NCI-H2081 (cell line): ENCODE measurements at places on chromosomes 12 and 14.

GRCh38 chr14:50822501-50823042 lies 8.4 kb downstream of the NIN start:
- no peak for DNase-seq

DNA sequence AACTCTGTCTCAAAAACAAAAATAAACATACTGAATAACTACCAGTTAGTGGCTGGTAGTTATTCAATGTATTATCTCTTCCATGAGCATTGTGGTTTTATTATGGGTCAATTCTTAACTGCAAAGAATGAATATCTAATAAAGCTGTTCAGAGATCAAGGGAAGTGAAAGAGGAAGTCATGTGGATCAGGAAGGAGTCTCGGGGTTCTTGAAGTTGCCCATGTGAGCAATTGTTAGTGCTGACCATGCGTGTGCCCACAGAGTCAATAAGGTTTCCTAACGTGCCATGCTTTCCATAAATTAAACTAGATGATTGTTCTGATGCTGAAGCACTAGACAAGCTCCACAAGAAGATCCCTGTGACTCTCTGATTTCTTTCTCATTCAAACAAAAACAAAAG lies 136.5 kb upstream of the CPSF6 start:
- DNase-seq = no peak

GRCh38 chr14:95011445-95012006 lies 145.8 kb downstream of the DICER1 start:
- DNase-seq = no peak

- no peak for DNase-seq
Measured at GRCh38 chr12:89138048-89138852, 214.1 kb downstream of the DUSP6 start.

DNA sequence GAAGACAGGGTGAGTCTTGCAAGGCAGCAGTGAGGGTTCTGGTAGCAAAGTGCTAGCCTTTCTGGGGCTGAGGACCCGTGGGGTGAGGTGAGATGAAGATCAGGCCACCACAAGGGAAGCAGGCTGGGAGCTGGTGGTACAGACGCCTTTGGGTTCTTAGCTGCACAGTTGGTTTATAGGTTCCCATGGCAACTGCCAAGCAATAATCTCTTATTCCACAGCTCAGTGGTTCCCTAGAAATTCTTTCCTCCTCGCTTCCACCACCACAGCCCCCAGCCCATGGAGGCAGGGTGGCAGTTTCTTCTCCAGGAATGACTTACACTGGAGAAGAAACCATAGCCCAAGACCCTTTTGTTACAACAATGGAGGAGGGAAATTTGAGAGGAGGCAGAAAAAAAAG lies 82.1 kb downstream of the CMKLR1 start:
- no peak for DNase-seq

GRCh38 chr12:80299976-80300375 lies 144.1 kb upstream of the PTPRQ start:
- DNase-seq = no peak

GRCh38 chr12:55686366-55687010 lies 21.2 kb downstream of the ITGA7 start:
- no peak for DNase-seq

- no peak for DNase-seq
Measured at GRCh38 chr12:49897276-49897675, 6.4 kb downstream of the FAIM2 start.

- DNase-seq = no peak
Measured at GRCh38 chr12:80857311-80857710, 80.4 kb downstream of the LIN7A start.

- DNase-seq = no peak
Measured at GRCh38 chr14:89269404-89269803, 147.6 kb downstream of the FOXN3 start.

- DNase-seq = no peak
Measured at GRCh38 chr12:55132816-55133215, 6.6 kb downstream of the OR9K2 start.

DNA sequence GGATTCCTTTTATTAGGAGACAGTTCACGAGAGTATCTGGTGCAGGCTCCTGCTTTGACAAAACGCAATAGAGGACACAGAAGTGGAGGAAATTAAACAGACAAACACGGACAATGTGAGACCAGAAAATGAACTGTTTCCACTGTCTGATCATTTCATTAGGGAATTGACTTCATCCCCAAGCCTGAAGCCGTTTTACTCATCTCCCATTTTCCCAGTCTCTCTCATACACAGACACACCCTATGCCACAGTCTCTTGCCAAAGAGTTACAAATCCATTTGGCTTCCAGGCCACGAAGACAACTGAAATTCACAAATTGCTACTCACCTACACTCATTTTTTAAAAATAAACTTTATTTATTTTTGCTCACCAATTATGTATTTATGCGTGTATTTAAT lies 1087.8 kb upstream of the TMEM132C start:
- DNase-seq = no peak

DNA sequence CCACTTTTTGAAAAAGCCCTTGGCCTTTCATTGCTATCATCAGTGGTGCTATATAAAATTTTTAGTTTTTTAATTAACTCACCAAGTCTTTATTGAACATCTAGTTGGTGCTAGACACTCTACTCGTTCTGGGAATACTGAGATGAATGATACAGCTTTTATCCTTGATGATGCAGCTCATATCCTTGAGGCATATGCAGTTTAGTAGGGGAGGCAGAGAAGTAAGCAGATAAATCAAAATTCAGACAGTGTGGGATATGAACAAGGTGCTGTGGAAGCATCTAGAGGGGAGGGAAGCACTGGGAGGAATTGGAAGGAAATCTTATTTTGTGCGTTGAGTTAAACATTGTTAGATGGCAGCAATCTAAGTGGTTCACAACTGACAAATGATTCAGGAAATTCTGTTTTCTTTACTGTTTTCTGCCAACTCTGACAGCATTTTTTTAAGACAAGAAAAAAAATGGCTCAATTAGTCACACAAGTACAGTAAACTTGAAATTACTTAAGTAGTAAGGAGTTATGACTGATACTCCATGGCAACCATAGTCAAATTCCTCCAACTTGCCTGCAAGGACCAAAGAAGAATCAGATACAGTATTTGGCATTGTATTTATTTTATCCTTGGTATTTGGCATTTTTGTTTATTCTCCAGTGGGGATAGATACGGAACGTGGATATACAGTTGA lies 119.2 kb downstream of the TMTC2 start:
- no peak for DNase-seq

GRCh38 chr14:100614803-100615202 lies 27.6 kb upstream of the BEGAIN start:
- no peak for DNase-seq

DNA sequence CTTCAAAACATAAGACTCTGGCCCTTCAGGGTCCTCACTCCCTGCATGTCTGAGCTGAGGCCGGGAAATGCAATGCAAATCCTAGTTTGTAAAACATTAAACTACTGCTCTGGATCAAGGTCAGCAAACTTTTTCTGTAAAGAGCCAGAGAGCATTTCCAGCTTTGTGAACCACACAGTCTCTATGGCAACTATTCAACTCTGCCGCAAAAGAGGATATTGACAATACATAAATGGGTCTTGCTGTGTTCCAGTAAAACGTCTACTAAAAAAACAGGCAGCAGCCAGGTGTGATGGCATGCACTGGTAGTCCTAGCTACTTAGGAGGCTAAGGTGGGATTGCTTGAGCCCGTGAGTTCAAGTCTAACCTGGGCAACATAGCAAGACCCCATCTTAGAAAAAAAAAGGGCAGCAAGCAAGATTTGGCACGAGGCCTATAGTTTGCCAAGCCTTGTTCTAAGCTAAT lies 22.3 kb downstream of the DDX24 start:
- DNase-seq = no peak

- no peak for DNase-seq
Measured at GRCh38 chr12:112513471-112513870, 94.7 kb downstream of the PTPN11 start.

- no peak for DNase-seq
Measured at GRCh38 chr12:119306593-119306992, 27.9 kb upstream of the CCDC60 start.

GRCh38 chr12:49900371-49900770 lies 3.3 kb downstream of the FAIM2 start:
- no peak for DNase-seq

- DNase-seq = no peak
Measured at GRCh38 chr14:95025941-95026340, 131.4 kb downstream of the DICER1 start.

DNA sequence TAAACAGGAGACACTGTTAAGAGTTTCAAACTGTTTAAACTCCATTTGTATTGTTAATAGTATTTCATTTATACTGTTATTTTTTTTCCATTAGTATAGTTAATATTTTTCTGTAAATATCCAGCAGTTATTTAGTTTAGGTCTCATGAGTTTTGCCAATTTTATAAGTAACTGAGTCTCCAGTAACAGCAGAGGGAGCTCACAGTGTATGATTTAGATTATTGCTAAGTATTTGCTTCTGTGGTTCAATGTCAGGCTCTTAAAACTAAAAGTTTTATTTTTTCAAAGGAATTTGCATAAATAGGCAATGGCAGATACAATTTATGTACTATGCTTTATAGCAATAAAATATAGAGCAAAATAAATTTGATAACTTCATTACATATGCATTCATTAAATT lies 209.7 kb downstream of the ATXN7L3B start:
- no peak for DNase-seq

GRCh38 chr14:77616133-77616453 lies 344 bp downstream of the SPTLC2 start:
- DNase-seq = no peak

DNA sequence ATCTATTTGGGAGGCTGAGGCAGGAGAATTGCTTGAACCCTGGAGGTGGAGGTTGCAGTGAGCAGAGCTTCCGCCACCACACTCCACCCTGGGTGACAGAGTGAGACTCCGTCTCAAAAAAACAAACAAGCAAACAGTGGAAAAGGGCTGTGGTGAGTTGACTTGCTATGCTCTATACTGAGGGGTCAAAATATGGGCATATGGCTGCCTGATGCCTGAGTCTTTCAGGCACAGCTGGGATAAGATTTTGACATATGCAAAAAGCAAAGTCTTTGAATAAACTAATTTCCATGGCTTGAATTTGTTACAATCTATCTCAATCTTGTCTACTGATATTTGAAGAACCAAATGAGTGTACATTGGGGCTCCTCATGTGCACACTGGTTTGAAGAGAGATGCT lies 40.4 kb upstream of the BICD1 start:
- no peak for DNase-seq

- DNase-seq = no peak
Measured at GRCh38 chr12:38931461-38931860, 26.1 kb upstream of the CPNE8 start.

DNA sequence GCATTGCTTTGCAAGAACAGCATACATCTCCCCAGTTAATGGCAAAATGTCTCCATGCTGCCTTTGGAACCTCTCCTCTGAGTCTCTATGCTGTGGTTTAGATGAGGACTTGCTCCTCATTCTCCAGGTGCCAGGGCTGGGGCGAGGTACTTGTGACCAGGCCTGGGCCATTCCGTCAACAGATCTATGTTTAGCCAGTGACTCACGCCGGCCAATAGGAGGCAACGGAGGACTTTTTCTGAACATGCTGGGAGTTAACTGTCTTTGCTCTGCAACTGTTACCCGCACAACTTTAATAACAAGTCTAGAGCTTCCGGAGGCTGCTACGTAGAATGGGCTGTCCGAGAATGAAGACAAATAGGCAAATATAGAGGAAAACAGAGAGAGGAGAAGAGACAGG lies 214.2 kb downstream of the GLT1D1 start:
- no peak for DNase-seq

GRCh38 chr12:91142221-91142631 lies 30.9 kb upstream of the LUM start:
- DNase-seq = no peak

- DNase-seq = no peak
Measured at GRCh38 chr14:29895591-29896083, 32.0 kb downstream of the PRKD1 start.

DNA sequence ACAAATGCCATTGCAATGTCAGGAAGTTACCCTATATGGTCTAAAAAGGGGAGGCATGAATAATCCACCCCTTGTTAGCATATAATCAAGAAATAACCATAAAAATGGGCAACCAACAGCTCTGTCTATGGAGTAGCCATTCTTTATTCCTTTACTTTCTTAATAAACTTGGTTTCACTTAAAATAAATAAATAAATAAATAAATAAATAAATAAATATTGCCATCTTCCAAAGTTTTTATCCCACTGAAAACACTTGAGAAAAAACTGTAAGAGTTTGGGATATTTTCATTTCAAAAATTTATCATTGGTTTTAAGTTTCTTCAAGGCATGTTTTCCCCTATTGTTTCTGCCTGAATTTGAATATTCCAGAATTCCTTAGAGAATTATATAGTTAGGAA lies 89.8 kb downstream of the SYT10 start:
- no peak for DNase-seq

DNA sequence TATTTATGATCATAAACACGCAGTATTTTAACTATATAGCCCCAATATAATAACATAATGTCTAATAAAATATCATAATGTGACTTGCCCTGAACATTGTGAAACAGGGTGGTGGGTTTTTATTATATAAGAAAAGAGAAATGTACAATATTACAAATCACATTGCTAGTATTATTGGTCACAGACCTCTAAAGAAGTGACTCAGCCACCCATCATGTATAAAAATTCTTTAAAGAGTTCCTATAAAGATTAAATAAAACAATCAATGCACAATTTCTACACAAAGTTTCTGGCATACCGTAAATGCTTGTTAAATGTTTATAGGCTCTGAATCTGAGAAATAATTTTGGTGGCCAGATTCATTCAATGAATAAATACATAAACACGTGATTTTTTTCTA lies 28.9 kb downstream of the ABCC9 start:
- DNase-seq = no peak

GRCh38 chr14:85016496-85016895 lies 513.4 kb upstream of the FLRT2 start:
- DNase-seq = peak; percentile 88

GRCh38 chr14:88327497-88327896 lies 4.4 kb upstream of the KCNK10 start:
- no peak for DNase-seq

GRCh38 chr14:94051115-94051514 lies 25.0 kb downstream of the OTUB2 start:
- no peak for DNase-seq

GRCh38 chr12:115267891-115268290 lies 583.9 kb upstream of the TBX3 start:
- DNase-seq = no peak

DNA sequence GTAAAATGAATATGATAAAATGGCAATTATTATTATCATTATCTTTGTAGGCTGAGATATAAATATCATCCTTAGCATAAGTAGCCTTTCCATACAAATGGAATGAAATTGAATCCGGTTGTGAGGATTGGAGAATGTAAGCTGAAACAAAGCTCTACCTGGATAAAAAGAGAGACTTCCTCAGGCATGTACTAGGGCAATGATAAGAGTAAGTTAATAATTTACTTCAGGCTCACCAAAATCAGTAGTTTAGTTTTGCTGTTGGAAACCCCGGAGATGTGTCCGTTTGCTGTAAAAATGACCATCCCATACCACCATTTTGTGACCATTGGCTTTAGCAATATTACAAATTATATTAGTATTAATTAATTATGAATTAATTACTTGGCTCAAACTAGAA lies 96.3 kb downstream of the C12orf75 start:
- DNase-seq = no peak

GRCh38 chr12:89225401-89225800 lies 126.9 kb downstream of the DUSP6 start:
- no peak for DNase-seq
